ENCODE measurements at places on chromosomes 2 and 18.
A peak's percentile ranks its signal among the peaks of the same experiment; 100 is the strongest.

DNA sequence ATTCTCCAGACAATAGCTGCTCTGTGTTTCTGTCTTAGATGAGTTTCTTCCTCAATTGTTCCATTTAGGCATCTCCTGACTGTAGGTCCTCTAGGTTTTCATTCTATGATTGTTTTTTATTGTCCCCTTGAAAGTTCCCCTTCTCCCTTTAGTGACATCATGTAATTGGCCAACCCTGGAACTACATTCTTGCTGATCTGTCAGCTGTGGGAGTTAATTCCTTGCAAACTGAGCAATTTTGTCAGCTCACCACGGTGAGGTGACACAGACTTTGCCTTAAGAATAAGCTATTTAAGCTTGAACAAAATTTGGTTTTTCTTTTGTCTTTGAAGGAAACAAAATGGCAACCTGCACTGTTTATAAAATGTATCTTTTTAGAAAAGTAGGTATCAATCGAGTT lies 95.9 kb downstream of the TXNL1 start:
- no peak for DNase-seq

DNA sequence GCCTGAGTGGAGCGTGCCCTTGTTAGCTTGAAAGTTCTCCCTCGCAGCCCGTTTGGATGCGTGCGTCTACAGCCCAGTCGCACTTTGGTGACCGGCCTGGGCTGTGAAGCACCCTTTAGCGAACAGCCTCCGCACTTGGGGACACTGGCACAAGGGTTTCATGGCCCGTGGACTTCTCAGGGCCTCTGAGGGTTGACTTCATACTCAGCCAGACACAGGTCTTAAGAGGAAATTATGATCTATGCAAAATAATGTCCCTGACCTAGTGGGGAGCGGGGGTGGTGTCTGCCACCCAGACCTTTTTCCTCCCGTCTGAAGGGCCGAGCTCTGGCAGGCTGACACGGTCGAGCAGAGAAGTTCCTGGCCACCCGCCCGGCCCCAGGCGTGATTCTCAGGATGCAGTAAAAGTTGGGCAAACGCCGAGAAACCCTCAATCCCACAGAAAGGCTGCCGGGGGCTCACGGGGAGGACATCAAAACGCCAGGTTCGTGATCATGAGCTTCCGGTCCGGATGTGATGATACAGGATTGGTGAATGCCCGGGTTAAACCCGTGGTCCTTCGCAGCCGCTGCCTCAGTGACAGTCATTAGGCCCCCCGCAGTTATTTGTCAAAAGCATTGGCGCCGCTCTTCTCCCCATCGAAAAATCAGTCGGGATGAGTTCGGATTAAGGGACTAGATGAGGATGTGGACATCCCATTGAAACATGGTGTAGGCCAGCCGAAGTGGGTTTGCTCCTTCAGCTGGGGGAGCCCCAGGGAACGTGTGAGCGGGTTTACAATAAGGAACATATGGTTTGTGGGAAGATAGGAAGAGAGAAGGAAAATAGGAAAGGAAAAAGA lies 3.6 kb upstream of the PAX3 start:
- no peak for DNase-seq

GRCh38 chr2:108934151-108934550 lies 54.9 kb downstream of the EDAR start:
- no peak for DNase-seq

- no peak for DNase-seq
Measured at GRCh38 chr2:210224941-210225672, at the start of gene ACADL. TSS of gene ACADL (minus strand) at chr2:210225447. CDS start at chr2:210225263, 184 bp downstream.

- DNase-seq = no peak
Measured at GRCh38 chr18:38464024-38464423, 898.4 kb upstream of the CELF4 start.

- DNase-seq = no peak
Measured at GRCh38 chr2:241507430-241508239, 749 bp downstream of the STK25 start.

DNA sequence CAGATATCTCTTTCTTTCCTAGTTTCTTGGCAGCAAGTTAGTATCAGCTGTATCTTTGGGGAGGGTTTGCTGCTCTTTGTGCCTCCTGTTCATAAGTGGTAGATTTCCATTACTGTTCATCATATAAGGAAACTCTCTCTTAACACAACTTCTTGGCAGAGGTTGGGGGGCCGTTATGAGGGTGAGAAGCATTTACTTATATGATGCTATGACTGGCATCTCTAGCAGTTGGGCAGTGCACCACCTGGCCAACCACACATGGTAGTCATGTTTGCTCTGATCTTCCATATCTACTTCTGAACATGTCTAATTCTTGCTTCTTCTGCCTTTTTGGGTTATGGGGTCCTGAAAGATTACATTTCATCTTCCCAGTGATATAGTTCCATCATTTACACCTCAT lies 282.2 kb downstream of the CYRIA start:
- no peak for DNase-seq

- no peak for DNase-seq
Measured at GRCh38 chr18:66749481-66750035, 145.7 kb upstream of the CDH19 start.

DNA sequence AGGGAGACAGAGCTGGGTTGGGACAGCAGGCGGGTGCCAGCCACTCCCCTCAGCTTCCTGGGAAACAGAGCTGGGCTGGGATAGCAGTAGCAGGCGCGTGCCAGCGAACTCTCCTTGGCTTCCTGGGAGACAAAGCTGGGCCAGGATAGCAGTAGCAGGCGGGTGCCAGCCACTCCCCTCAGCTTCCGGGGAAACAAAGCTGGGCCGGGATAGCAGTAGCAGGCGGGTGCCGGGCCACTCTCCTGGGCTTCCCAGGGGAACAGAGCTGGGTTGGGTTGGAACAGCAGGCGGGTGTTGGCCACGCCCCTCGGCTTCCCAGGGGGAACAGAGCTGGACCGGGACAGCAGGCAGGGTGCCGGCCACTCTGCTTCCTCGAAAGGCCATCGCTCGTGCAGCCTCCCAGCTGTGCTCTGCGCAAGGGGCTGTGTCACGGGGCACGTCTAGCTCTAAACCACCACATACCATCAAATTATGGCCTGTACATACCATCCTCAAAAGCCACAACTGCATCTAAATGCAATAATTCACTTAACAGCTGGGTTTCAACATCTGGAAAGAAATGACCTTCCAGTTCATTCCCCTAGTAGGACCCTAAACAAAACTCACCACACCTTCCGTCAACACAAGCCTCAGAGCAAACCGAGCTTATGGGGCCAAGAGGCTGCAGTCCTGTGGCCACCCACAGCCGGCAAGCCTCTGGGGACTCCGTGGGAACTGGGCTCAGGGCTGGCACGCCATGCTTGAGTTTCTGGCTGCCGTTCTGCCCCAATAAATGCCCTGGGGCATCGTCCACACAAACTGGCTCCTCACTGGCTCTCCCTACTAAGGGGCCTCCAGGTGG lies 228.3 kb downstream of the TWIST2 start:
- no peak for DNase-seq

- DNase-seq = no peak
Measured at GRCh38 chr2:42761554-42761953, 2.4 kb downstream of the OXER1 start.

DNA sequence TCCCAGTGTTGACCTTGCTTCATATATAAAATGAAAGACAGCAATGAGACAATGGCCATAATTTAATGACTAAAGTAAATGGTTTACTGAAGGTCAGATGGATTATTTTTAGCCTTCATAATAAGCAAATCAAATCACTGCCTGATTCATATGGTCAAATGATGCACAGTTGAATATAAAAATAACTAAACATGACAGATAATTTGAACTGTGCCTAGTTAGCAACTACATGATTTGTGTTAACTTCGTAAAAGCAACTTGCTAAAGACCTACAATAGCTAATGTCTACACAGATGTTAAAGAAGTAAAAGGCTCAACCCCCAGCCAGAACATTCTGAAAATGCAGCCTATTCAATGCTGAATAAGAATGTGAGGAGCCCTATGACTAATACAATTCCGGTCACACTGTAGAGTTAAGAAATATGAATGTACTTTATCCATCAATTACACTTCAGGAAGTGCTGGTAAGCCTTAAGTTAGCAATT lies 590.8 kb upstream of the CDH2 start:
- no peak for DNase-seq

GRCh38 chr18:2653467-2653866 lies 2.1 kb upstream of the SMCHD1 start:
- no peak for DNase-seq

GRCh38 chr2:157424374-157424773 lies 19.5 kb downstream of the CYTIP start:
- DNase-seq = no peak

DNA sequence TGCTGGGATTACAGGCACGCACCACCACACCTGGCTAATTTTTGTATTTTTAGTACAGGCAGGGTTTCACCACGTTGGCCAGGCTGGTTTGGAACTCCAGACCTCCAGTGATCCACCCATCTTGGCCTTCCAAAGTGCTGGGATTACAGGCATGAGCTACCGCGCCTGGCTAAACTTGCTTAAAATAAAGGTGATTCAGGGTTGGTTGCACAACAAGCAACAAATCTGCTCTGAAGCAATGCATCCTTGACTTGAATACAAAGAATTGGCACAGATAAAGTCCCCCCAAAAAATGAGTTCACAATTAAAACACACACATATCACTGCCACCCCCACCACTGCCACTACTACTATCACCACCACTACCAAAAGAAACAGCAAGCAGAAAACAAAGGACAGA lies 34.9 kb downstream of the CCDC88A start:
- DNase-seq = no peak

DNA sequence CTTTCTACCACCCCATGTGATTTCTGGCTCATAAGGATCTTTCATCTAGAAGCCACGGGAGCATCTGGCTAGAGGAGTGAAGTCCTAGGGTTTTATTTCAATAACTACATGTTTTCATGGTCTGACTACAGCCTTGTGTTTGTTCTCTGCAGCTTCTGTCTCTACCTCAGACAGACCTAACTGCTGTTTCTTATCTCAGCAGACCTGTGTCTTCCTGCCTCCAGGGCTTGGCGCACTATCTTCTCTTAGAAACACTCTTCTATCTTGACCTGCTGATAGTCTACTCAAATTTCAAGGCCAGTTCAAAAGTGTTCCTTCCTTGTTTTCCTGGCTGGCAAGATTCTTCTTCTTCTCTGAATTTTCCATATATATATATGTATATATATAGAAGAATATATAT lies 11.0 kb upstream of the TRIB2 start:
- no peak for DNase-seq

DNA sequence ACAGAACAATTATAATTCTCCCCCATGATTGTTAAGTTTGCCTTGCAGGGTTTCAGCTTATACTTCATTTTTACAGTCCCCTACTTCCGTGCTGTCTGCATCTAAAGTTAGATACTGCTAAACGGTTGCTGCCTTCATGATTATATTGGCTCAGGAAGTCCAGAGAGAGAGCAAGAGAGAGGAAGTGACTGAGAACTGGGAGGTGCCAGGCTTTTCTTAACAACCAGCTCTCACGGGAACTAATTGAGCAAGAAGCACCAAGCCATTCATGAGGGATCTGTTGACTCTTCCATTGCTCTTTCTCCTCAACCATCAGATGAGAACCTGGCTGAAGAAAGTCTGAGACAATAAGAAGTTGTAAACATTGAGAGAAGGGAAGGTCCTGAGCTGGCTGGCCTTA lies 125.5 kb upstream of the SIX2 start:
- DNase-seq = no peak

GRCh38 chr2:45199973-45200372 lies 190.7 kb upstream of the SIX2 start:
- DNase-seq = no peak

- no peak for DNase-seq
Measured at GRCh38 chr2:164952057-164952702, 3.1 kb downstream of the SLC38A11 start.

DNA sequence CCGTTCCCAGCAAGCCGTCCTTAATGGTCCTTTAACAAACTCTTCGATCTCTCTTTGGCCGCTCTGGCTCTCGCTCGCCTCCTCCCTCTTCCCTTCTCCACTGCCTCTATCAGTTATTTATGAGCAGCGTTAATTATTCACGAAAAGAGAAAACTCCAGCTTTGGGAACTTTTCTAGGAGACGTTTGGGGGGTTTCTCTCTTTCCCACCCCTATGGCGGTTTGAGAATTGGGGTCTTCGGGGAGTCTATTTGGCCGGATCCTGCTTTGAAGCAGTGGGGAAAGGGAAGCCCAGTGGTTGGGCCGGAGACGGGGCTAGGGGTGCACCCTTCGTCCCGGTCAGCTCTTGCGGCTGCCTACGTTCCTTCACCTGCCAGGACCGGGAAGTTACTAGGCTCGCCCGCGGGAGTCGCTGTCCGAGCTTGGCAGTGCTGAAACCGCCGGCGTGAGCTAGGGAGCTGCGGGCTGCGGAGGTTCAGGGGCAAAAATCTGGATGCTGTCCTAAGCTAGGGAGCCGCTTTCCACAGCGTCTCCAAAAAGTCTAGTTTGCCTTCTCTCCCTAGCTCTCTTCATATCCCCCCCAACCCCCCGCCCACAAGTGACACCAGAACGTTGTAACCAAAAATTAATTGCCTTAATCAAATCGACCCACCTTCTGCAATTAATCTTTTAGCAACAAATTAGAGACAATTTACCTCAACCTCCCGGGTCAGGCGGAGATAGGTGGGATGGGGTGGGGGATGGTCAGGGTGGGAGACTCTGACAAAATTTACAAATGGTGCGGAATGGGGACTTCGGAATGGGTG lies 8.9 kb upstream of the SKOR2 start:
- no peak for DNase-seq

DNA sequence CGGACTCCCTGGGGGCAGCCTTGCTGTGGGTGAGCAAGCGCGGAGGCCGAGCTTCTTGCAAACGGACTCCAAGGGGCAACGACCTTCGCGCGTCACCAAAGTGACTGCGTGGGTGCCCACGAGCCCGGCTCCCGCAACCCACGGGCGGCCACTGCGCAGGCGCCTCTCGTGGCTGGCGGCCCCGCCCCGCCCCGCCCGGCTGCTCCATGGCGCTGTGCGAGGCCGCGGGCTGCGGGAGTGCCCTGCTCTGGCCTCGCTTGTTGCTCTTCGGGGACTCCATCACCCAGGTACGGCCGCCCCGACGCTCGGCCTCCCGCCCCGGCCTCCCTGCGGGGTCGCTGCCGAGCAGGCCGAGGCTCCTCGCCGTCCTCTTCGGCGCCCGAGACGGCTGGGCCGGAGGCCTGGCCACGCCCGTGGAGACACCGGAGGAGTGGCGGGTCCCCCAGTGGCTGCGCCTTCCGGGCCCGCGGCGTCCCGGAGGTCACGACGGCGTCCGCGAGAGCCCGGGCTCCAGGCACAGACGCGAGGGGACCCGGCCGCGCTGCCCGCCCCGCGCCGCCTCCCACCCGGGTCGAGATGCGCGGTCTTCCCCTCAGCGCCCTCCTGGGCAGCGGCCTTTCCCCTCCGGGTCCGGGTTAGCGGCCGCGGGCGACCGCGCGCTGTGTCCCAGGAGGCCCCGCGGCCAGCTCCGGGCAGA lies at the start of gene IAH1:
Gene IAH1 (plus strand): TSS at position 191 of the 697 bp plus-strand sequence. CDS start 16 bp downstream, at position 207.
- peak; percentile 65 for DNase-seq

DNA sequence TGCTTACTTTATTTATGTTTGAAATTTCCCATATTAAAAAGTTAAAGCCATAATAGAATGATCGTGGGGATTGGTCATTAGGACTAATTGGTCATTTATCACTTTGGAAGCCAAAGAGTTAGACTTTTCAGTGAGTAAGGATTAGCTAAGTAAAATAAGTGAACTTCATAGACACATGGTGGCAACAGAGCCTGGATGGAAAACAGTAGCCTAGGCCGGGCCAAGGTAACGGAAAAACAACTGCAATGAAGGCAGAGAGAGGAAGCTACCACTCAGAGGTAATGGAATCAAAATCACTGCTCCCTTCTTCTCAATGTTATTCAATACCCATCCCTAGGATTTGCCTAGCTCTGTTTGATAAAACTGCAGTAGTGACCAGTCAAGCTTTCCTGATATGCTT lies 4.1 kb upstream of the GCG start:
- no peak for DNase-seq

All from stimulated activated CD4-positive, alpha-beta T cell treated with anti-CD3 and anti-CD28 coated beads, TNF-alpha, amount 100 ng/mL, for 4 hours (primary cell).